ENCODE measurements at places on chromosomes 12 and 14.

GRCh38 chr12:131076791-131077747, 123.4 kb downstream of the ADGRD1 start:
- DNase-seq = no peak

DNA sequence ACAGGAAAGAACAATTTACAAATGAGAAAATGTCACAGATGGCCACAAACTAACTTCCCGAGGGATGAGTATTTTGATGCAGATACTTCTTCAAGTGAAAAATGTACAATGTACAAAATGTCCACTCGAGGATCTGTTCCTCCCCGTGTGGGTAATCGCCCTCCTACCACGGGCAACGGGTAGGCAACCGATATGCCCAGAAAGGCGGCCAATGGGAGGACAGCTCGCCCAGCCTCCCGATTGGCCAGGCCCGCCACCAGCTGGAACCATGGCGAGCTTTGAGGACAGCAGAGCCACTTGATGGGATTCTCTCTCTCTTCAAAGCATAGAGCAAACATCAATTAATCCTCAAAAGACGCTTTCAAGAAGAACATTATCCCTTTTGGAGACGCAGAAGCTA, 42.3 kb downstream of the DPF3 start:
- no peak for DNase-seq

DNA sequence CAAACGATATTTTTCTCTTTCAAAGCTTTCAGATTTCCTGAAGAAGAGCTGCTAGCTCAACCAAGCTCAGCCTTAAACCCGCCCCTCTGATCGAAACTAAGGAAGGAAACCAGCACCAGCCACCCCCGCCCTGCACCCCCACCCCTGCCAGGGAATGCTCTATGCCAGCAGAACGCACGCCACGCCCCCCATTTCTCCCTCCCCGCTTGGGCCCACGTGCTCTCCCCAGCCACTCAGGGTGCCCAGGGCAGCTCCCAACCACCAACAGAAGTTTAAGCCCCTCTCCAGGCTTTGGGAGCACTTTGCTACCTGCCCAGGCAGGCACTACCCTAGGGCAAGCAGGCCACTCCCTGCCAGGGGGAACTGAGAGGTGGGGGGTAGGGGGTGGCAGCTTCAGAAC, 18.8 kb upstream of the KRT78 start:
- no peak for DNase-seq

- DNase-seq = no peak
These were observed 53.4 kb downstream of the OSBPL8 start for GRCh38 chr12:76506149-76506548.

DNA sequence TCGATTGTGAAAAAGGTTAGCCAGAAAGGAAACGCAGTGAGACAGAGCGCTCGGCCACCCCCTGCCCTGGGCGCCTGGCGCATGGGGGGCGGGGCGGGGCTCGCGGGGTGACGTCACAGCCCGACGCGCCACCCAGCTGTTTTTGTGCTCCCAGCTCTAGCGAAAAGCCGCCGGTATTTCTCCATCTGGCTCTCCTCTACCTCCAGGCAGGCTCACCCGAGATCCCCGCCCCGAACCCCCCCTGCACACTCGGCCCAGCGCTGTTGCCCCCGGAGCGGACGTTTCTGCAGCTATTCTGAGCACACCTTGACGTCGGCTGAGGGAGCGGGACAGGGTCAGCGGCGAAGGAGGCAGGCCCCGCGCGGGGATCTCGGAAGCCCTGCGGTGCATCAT, at the start of gene GABARAPL1:
TSS of gene GABARAPL1 (plus strand) at position 139 of the 393 bp plus-strand sequence. CDS start at position 392, 253 bp downstream.
- no peak for DNase-seq

DNA sequence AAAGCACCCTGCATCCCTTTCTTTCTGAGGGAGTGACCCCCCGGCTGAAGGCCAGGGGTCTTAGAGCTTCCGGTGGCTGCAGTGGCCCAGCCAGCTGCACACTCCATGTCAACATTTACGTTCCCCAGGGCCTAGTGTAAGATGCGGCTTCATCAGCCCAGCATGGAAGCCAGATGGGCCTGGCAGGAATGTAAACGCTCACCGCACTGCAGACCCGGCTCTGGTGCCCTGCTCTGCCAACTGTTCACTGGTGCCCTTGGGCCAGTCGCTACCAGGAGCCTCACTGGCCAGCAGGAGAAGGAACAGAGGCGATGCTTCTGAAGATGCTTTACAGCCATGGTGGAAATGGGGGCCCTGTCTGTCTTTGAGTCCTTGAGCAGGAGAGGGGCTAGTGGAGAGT, 8.6 kb upstream of the TMEM119 start:
- no peak for DNase-seq

DNA sequence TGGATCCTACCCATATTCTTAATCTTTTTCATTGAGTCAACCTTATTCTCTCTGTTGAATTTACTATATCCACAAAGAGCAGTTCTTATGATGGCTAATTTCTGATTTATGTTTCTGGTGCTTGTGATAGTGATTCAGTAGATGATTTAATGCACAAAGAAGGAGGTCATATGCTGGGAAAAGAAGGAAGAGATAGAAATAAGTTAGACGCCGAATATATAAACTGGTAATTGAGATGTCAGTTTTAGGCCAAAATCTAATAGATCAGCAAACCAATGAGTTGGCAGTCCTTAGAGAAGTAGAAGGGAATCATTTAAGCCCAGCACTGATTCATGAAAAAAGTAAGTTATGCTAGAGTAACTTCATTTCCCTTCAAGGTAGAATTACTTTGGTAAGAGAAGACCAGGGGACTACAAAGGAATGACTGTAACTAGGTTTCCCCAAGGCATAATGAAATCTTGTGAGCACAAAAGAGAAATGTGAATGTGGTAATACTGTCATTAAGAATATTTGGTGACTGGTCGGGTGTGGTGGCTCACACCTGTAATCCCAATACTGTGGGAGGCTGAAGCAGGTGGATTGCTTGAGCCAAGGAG, 132.4 kb downstream of the TGFB3 start:
- DNase-seq = no peak

- DNase-seq = no peak
These were observed 886.2 kb upstream of the MGAT4C start for GRCh38 chr12:87142342-87142741.

- no peak for DNase-seq
These were observed 57.1 kb upstream of the KRAS start for GRCh38 chr12:25307818-25308217.

DNA sequence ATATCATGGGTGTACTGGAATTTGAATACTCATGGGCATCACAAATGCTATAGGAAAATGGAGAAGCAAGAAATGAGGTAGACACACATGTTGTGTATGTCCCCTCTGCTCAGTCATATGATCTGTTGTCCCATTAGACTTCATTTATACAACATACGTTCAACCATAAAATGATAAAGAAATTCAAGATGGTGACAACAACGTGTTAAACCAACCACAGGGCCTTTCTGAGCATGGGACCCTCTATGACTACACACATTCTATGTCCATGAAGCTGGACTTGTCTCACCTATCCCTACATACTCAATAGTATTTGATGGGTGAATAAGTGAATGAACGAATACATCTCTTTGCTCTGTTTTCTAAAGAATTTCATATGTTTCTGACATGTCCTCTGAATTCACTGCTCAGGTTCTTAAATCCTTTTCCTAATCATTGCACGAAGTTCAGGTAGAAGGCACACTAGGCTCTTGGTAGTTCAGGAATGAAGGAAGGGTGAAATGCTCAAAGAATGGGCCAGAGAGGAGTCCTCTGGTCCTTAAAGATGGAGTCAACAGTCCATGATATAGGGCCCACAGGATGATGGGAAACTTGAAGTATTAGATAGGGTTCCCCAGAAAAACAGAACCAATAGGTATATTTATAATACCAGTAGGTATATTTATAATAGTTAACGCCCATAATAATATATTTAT, 105.7 kb upstream of the PPM1H start:
- no peak for DNase-seq

DNA sequence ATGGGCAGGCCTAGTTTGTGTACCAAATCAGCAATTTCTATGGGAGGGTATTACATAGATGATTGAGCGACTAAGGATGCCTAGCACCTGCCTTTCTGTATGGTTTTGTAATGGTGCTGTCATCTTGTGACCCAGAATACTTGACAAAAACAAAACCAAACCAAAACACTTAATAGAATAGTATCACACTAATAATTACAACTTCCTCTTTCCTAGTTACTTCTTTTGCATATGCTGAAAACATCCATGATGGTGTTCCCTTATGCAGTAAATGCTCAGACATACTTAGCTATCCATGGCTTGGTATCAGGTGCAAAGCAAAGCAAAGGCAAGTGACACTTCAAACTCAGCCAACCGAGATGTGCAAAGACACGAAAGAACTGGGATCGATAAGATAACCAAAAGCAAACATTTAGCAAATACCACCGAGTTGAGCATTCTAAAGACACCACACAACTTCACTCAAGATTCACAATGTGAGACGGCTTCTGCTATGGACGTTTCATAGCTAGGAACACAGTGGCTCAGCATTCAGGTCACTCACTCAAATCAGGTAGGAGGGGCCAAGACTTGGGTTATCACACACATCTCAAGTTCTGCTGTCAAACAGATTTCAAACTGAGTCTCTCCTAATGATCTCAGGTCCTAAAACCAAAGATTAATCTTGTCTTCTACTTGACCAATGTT, 24.3 kb downstream of the PPP1CC start:
- DNase-seq = no peak

GRCh38 chr12:79294590-79294989, 396.2 kb downstream of the PAWR start:
- no peak for DNase-seq

GRCh38 chr14:20687362-20688166, 1.0 kb upstream of the ANG start:
- no peak for DNase-seq

GRCh38 chr12:7144414-7145120, 14.4 kb downstream of the CLSTN3 start:
- peak; percentile 22 for DNase-seq

GRCh38 chr12:3137268-3137781, 60.1 kb downstream of the TSPAN9 start:
- no peak for DNase-seq

- DNase-seq = no peak
These were observed 20.1 kb downstream of the PIWIL1 start for GRCh38 chr12:130357729-130358330.

- no peak for DNase-seq
These were observed 788 bp downstream of the ENO2 start for GRCh38 chr12:6914947-6915788.

DNA sequence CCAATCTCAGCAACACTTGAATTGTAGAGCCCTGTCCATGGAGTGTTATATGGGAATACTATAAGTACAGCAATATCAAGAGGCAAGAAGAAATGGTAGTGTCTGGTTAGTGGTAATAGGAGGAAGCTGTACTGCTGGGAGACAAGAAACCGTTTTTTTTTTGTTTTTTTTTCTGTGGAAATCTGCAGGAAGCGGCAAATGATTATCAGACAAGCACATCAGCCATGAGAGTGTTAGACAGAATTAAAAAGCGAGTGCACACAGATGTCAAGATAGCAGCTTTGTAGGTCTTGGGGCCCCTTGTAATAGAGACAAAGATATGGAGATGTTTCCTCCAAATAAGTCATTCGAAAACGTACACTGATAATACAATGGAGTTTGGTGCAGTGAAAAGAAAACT, 6.7 kb downstream of the TESPA1 start:
- DNase-seq = no peak

GRCh38 chr12:25859976-25860375, 98.5 kb upstream of the RASSF8 start:
- DNase-seq = no peak

- no peak for DNase-seq
These were observed 275.8 kb downstream of the SLC6A15 start for GRCh38 chr12:84636801-84637290.

DNA sequence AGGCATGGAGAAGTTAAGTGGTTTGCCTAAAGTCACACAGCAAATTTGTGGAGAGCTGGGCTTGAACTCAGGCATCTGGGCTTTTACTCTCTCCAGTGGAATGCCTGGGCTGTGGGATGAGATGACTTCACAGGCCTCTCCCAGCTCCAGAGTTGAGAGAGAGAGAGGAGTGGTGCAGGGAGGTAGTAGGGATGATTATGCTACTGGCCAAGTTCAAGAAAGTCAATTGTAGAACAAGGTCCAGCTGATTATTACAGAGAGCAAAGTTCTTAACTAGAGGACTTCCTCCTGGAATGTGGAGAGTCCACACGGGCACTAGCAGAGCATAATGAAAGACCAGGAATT, 769 bp upstream of the EMP1 start:
- no peak for DNase-seq

DNA sequence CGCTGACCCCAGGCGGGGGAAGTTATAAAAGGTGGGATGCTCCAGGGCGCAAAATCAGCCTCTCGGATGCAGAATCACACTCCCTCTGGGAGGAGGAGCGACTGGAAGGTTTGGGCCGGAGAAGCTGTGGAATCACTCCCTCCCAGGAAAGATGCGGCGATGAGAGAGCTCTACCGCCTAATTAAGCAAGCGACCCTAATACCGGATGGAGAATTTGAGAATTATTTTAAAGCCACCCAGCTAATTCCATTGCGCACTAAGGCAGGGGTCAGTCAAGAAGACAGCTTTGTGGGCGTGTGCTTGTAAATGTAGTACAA, 1.9 kb downstream of the COL2A1 start:
- no peak for DNase-seq

GRCh38 chr12:14982991-14983390, 10.1 kb downstream of the PDE6H start:
- DNase-seq = no peak

GRCh38 chr12:29149691-29150281, 708 bp downstream of the FAR2 start:
- no peak for DNase-seq

GRCh38 chr12:47774663-47775062, 1.6 kb downstream of the SLC48A1 start:
- no peak for DNase-seq

DNA sequence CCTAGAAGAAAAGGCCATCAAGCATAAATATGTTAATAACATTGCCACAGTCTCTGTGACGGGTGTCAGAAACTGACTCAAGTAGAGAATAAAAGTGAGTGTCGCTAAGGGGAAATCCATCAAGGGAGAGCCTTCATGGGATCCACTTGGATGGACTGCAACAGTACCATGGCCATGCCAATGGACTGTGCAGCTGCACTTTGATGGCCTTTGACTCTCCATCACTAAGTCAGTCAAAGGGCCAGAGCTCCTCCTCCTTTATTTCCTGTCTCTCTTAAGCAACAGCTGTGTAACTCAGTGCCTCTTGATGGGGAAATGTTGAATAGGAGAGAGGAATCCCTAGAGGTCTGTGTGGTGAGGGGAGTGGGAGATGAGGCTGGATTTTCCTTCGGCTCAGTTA, 335.2 kb downstream of the BMP4 start:
- no peak for DNase-seq

DNA sequence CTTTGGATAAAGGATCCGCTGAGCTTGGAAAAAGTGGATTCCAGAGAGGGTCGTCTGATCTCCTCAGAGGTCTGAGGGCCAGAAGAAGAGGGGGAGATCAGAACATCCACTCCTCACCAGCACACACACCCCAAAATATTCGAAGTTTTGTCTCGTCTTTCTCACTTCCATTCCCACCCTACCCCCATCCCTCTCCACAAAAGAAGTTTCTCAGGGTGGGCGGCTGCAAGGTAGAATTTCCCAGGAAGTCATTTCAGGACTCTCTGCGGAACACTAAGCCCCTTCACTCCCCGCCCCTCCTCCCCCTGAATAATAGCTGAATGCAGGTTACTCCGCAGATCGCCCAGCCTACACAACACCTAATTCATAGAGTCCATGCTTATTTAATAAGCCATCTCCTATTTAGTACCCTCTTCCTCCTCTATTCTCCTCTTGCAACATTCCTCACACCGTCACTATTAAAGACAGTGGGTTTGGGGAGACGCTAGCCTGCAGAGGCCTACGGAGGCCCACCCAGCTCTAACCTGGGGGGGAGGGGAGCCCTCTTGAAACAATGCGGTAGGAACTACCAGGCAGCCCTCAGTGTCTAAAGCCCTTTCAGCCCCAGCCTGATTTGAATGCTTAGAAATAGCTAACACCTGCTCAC, 649 bp upstream of the SALL2 start:
- DNase-seq = no peak

All from forelimb muscle (tissue), 1 donor.